ENCODE measurements at places on chromosomes 1 and 21.

GRCh38 chr1:224534731-224535130 lies 81.4 kb upstream of the CNIH3 start:
- peak; percentile 11 for DNase-seq

DNA sequence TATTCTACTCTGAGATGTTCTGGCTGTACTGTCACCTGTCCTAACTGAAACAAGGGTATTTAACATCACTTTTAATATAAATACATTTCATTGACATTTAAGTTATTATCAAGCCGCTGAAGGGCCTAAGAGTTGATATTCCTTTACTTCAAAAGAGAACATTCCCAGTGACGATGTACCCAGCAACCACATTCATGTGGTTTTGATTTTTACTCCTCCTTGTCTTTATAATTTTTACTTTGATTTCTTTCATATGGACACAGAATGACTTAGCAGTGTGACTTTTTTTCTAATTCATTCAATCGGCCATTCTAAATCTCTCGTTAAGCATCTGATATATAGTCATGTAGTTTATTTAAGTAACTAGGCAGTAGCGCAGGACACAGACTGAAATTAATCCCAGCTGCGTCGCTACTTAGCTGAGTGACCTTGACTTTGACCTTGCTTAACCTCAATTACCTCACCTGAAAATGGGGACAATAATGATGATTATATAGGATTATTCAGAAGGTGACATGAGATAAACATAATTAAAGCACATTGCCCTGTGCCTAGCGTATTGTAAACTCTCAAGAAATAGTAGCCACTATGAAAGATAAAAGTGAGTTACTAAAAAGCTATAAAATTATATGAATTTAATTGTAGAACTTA lies 476.6 kb downstream of the SETD4 start:
- no peak for DNase-seq

GRCh38 chr1:38941527-38942019 lies at the start of gene RHBDL2:
Gene RHBDL2, minus strand, starts transcription at chr1:38941830. Its CDS starts 22,618 bp downstream, at chr1:38919212.
- DNase-seq, result no peak

- DNase-seq, result no peak
Measured at GRCh38 chr1:157119448-157119847, 18.7 kb downstream of the ETV3 start.

- DNase-seq, result peak; percentile 8
Measured at GRCh38 chr1:51569284-51570062, 47.4 kb upstream of the OSBPL9 start.

DNA sequence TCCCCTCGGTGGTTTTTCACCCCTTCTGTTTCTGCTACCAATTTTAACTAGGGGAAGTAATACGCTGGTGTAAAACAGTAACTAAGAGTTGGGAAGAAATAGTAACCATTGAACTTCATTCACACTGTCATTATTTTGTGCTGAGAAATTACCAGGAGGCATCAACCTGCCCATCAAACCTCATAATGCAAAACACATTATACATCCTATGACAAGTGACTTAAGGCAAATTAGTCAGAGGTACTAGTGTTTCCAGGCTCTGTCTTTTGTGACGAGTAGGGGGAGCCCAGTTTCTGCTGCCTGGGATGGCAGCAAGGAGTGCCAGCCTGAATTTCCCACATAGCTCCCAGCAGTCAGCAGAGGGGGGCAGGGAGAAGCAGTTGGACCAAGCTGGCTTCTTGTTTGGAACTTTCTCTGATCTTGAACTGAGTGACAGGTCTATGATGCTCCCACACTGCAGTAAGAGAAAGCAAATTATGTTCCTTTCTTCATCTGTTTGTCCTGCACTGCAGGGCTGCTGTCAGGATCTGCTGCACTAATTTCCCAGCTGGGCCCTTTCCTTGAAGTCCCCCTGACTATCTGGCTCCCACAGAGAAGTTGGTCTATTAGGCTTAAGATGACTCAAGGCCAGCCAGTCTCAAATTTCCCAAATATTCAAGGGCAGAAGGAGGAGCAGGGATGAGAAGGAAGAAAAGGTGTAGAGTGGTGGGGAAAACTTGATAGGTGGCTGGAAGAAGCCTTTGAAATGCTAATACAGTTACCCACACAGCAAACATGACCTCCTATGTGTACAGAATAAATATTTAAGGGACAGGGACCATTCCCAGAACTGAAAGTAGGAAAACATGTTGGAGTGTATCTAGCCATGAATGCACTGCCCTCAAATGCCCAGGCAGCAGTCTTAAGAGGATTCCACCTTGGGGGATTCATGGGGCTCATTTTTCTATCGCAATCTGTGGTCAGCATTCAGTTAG lies 322.8 kb downstream of the SEC16B start:
- no peak for DNase-seq

- DNase-seq, result no peak
Measured at GRCh38 chr21:42537106-42537742, 23.6 kb downstream of the SLC37A1 start.

GRCh38 chr1:175204330-175204729 lies 11.8 kb upstream of the KIAA0040 start:
- no peak for DNase-seq

DNA sequence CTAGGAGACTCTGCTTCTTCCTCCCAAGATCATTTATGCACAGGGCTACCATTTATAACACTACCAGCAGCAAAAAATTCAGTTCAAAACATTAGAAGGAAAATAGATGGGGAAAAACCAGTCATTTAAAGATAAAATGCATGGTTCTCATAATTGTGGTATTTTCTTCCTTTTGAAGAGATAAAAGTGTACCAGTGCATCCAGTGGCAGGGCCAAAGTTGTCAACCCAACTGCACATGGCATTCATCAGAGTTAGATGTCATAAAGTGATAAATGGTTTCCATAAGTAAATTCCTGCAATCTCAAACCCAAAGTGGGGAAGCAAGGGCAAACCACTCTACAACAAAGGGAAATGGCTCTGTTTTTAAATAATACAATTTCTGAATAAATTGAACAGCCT lies 119.1 kb upstream of the DMRTA2 start:
- no peak for DNase-seq

GRCh38 chr1:77975386-77975785 lies 3.5 kb downstream of the FUBP1 start:
- DNase-seq, result no peak
